NCI-H226 (cell line): ENCODE measurements at places on chromosomes 11 and 22.

- DNase-seq, result no peak
These were observed 59.2 kb upstream of the SHISAL1 start for GRCh38 chr22:44371741-44372525.

- DNase-seq, result no peak
These were observed 47.9 kb upstream of the ARHGAP42 start for GRCh38 chr11:100639140-100639539.

DNA sequence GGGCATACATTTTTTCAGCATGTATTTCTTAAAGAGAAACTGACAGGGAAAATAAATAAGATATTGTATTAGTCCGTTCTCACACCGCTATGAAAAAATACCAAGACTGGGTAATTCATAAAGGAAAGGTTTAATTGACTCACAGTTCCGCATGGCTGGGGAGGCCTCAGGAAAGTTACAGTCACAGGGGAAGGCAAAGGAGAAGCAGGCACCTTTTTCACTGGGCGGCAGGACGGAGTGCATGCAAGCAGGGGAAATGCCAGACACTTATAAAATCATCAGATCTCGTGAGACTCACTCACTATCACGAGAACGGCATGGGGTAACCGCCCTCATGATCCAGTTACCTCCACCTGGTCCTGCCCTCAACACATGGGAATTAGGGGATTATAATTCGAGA is 44.2 kb downstream of the PPFIA1 start:
- DNase-seq, result no peak

DNA sequence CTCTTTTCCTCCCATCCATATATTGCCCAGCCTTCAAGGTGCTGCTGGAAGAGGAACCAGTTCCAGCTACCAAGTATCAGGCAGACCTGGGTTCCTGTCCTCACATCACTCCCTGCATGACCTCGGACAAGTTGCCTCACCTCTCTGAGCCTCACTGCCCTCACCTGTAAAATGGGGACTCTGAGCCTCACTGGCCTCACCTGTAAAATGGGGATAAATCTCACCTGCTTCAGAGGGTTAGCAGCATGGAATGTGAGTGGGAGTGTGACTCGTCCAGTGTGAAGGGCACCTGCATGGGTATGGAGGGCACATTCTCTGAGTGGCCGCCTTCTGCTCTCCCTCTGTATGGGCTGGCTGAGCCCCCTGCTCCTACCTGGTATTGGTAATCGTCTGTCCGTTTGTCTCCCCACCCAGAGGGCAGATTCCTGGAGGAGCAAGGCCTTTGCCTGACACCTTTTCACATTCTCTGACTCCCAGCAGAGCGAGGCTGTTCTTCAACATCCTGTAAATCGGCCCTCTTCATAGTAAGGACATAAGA is 3.7 kb downstream of the GRIK4 start:
- no peak for DNase-seq

GRCh38 chr11:85811624-85812023 is 683 bp upstream of the SYTL2 start:
- no peak for DNase-seq

DNA sequence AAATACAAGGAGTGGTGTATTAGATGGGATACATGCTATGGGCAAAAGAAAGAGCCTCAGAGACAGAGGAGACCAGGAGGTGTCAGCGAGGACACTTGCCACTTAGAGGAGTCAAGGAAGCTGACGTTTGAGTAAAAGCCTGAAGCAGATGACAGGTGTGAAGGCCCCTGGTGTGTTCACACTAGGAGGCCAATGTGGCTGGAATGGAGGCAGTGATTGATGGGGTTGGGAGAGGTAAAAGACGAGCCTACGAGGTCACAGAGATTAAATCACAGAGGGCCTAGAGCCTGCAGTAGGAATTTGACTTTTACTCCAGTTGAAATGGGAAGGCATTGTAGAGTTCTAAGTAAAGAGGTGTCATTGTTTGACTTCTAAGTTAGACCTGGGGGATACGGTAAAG is 12.0 kb upstream of the GDPD5 start:
- no peak for DNase-seq

DNA sequence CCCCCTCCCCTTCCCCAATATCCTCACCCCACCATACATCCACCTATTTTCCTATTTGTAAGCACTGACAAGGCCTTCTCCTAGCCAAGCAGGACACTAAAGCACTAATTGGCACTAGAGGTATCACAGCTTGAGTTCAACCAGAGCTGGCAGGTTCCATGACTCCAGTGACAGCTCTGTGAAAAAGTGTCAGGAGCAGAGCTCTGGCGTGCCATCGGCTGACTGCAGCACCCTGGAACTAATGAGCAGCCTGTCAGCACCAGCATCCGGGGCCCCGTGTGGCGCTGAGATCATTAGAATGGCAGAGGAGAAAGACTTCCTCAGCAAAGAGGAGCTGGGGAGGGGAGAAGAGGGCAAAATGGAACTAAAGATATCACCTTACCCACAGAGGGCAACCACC is 847.4 kb downstream of the NTM start:
- DNase-seq, result no peak

DNA sequence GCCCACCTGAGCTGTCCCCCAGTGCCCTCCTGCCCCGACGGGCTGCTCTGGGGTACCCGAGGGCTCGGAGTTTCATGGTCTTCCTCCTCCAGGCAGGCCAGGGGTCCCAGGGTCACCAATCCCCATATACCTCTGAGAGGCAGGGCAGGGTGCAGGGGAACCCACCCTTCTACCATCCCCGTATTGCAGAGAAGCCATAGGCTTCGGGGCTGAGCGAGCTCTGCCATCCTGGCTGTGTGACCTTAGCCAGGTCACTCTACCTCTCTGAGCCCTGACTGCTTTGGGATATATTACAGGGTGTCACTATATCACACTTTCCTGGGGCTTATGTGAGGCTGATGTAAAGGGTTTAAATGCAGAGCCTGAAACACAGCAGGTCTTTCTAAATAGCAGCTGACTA is 57.4 kb downstream of the NAT10 start:
- no peak for DNase-seq

- DNase-seq, result peak; percentile 91
These were observed 3.4 kb downstream of the CCND1 start for GRCh38 chr11:69644071-69644961.

GRCh38 chr11:92595052-92595451 is 370.4 kb downstream of the FAT3 start:
- DNase-seq, result no peak

DNA sequence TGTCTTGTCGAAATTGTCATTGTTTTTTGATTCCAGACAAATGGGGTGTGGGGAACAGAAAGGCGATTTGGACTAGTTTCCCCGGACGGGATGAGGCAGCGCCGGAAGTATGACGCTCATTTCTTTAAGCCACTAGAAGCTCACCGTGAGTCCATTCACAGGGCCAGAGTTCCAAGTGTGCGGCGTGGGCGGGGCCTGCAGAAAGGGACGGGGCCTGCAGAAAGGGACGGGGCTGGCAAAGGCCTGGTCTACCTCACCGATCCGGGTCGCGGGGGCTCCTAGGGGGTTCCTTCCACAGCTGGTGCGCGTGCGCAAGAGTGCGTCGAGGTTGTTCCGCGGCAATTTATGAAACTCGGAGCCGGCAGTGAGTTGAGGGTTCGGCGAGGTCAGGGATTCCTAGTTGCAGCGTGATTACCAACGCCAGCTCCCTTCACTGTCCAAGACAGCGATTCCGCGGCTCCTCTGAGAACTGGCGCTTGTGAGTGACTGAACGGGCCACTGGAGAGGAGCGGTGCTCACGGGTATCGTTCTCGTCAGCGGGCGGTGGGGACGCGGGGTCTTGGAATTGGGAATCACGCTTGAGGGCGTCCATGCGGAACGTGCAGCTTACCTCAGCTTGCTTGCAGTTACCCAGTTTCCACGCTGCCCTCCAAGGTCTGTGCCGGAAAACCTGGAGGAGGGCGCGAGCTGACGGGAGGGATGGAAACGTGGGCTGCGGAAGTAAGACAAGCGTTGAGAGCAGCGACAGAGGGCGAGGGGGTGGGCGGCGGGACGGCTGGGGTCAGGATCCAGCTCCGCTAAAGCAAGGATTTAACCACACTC is at the start of gene ZNF215:
Gene ZNF215, plus strand, starts transcription at position 219 of the 822 bp plus-strand sequence. CDS start 5,847 bp downstream, outside the sequence.
- DNase-seq, result no peak

- DNase-seq, result peak; percentile 44
These were observed 141.0 kb downstream of the ARHGAP42 start for GRCh38 chr11:100827934-100828661.

- DNase-seq, result no peak
These were observed 16.0 kb upstream of the PICK1 start for GRCh38 chr22:38040953-38041759.

- DNase-seq, result no peak
These were observed 423.2 kb downstream of the MN1 start for GRCh38 chr22:27378311-27378800.

DNA sequence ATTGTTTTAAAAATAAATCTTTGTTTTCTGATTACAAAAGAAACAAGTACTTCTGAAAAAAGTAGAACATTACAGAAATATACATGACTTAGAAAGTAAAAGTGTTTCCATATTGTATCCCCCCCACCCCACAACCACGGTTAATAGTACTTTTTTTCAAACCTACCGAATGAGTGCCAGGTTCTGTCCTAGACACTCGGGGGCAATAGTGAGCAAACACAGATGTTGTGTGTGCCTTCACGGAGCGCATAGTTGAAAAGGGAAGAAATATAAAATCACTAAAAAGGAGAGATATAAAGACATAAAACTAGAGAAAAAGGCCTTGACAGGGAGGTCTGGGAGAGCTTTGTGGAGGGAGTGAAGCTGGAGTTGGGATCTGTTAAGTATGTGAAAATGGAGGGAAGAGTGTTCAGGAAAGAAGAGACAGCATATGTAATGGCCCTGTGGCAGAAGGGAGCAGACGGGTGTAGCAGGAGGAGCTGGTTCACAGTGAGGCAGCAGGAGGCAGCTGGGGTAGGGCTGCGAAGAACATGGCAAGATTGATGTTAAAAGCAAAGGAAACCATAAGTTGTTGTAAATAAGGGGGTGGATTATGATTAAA is 42.1 kb upstream of the ALX4 start:
- DNase-seq, result no peak

GRCh38 chr22:40975366-40975765 is 24.2 kb downstream of the RBX1 start:
- no peak for DNase-seq

DNA sequence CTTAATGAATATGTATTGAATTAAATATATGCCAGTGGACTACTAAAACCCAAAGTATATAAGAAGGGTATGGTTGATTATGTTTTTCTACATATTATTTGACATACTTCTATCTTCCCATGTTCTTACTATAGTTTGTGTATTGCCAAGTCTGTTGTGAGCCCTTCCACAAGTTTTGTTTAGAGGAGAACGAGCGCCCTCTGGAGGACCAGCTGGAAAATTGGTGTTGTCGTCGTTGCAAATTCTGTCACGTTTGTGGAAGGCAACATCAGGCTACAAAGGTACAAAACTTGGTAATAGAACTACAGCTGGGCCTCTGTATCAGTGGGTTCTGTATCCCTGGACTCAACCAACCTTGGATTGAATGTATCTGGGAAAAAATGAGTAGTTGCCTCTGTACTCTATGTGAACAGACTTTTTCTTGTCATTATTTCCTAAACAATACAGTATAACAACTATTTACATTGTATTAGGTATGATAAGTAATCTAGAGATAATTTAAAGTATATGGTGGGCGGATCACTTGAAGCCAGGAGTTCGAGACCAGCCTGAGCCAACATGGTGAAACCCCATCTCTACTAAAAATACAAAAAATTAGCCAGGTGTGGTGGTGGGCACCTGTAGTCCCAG is 38.7 kb upstream of the TTC36 start:
- DNase-seq, result peak; percentile 3

- peak; percentile 55 for DNase-seq
These were observed 10.4 kb upstream of the THY1 start for GRCh38 chr11:119433358-119433725.

DNA sequence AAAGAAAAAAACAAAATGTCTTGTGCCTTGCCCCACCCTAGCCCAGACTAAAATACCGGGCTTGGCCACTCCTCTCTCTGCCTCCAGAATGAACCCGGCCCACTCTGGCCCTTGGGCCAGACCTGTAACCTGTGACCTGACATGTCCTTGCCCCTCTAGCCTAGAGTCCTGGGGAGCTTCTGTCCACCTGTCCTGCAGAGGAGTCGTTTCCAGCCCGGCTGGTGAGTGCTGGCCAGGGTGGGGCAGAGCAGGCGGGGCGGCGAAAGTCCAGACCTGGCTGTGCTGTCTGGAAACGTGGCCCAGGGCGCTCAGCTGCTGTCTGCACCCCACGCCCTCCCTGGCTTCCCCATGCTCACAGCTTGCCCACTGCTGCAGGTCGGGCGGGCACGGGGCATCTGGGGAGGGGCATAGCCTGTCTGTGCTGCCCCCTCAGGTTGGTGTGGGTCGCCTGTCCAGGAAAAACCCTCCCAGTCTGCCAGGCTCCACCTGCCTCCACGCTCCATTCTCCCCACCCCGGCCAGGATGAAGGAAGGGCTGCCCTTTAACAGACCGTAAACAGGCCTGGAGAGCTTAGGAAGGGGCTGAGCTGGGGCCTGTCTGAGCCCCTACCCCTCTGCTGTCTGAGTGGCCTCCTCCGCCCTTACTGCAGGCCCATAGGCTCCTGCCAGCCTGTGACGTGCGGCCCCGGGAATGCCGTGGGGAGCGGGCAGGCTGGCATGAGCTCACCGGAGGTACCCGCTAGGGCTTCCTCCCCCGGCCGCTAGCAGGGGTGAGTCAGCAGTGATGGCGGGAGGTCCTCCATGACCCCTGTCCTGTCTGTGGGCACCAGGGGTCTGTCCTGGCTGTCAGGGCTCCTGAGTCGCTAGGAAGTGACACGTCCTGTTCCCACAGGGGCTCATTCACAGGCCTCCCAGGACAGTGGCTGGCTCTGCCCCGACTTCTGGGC is 1.9 kb downstream of the CD151 start:
- peak; percentile 99 for DNase-seq

GRCh38 chr22:37195921-37196320 is 7.9 kb upstream of the C1QTNF6 start:
- DNase-seq, result no peak

- no peak for DNase-seq
These were observed 5.9 kb downstream of the TAB1 start for GRCh38 chr22:39405346-39406085.

GRCh38 chr11:65793625-65794400 is 7.0 kb downstream of the OVOL1 start:
- no peak for DNase-seq

DNA sequence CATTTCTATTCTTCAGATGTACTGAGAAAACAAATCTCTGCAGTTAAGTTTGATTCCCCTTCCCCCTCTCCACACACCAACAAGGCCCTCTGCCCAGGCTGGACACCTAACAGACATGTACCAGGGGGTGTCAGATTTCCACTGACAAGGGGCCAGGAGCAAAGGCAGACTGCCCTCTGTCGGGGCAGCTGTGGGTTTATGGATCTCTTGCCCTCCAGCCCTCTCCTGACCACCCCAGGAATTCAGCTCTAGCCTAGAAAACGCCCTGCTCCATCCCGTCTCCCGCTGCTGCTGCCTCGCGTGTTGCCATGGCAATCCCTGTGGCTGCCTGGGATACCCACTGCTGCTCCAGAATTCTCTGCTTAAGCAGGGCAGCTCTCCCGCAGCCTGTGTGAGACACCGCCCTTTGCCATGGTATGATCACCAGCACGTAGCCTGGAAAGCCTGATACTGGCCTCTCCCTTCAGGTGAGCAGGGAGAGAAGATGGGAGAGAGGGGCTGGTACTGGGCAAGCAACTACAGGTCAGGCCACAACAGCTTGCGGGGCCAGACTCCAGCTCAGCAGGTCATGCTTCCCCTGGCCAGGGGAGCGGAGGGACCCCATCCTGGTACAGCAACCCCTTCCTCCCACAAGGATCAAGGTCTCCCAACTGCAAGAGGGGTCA is 41.6 kb downstream of the BUD13 start:
- no peak for DNase-seq
